Activated naive CD4-positive, alpha-beta T cell treated with anti-CD3 and anti-CD28 coated beads, Interleukin-2, amount 50 U/mL, for 72 hours (primary cell): ENCODE measurements at places on chromosomes 7 and 10.
A peak's percentile ranks its signal among the peaks of the same experiment; 100 is the strongest.

- no peak for DNase-seq
These were observed 3.8 kb upstream of the KAT6B start for GRCh38 chr10:74822521-74823089.

- peak; percentile 30 for DNase-seq
These were observed 7.3 kb downstream of the PGAM2 start for GRCh38 chr7:44057849-44058758.

GRCh38 chr10:106740-107139 lies 28.5 kb upstream of the ZMYND11 start:
- DNase-seq = peak; percentile 25

DNA sequence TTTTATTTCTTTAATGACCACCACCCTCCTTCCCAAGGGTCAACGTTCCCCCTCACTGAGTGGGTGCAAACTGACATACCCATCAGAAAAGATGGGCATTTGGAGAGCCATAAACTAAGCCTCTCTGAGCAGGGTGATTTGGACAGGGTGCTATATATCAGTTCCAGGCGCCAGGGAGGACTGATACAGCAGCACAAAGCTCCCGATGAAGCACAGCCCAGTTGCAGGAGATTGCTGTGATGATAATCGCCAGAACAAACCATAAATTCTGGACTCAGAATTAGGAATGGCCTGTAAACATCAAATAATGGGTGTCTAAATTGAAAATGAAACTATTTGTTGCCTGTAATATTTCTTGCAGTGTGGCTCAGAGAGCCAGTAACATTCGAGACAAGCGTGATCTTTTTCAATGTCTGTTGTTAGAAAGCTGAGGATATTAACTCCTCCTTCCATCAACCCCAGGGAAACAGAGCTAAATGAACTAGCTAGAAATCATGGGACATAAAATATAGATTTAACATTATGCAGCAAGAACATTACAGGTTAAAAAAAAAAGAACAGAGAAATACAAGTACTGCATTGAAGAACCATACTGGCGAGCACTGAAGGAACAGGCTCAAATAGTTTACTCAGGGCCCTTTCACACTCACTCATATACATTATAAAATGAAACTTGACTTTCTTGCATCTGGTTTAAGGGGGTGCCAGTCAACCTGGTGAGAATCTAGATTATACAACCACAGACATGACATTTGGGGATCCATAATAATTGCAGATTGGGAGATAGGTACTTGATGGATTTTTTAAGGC lies 137.5 kb upstream of the LRRTM3 start:
- DNase-seq = no peak

- DNase-seq = no peak
These were observed 62.9 kb downstream of the SCRN1 start for GRCh38 chr7:29926741-29927140.

DNA sequence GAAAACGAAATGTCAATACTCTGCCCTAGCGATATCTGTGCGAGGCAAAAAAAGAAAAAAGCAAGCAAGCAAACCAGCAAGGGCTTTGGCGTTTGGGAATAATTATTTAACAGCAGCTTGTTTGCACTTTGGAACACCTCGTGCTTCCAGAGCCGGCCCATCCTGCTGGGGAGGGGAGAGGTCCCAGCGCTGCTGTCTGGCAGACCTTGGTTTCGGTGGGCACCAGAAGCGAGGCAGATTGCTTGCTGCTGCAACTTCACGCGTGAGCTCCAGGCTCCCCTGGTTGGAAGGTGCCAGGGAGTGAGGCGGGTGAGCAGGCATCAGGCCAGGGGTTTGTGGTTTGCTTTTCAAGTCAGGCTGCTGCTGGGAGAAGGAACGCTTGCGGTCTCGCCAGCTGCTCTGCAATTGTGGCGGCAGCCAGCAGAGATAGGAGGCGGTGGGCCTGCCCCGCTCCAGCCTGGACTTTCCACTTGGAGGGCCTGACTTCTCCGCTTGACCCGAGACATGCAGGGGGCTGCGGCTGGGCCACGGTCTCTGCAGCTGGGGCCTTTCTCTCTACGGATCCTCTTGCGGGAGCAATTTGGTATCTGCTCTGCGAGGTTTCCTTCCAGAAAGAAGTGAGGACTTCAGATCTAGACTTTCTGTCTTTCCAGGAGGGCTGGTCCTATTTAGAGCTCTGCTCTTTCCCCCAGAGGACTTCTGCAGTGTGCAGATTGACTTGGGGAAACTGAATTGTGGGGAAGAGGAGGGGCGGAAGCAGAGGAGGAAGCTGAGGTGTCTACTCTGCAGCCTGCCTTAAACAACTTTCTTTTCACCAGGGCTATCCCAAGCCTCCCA lies 131.4 kb downstream of the PRPF18 start:
- peak; percentile 26 for DNase-seq

GRCh38 chr7:105094966-105095365 lies 81.0 kb downstream of the KMT2E start:
- DNase-seq = no peak

DNA sequence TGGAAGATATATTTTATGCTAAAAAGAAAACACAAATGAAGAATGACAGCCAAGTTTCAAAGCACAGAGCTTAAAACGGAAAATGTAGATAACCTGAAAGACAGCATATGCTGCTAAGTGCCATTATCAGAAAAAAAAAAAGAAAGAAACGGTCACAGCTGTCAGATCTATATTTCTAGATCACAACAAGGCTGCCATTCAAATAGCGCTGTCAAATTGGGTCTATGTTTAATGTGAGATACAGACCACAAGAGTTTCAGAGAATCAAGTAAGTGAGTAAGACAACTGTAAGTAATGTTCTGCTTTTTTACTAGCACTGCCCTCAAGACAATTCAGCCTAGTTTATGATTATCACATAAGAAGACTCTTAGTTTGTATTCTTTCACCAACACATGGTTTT lies 66.1 kb upstream of the RNF148 start:
- DNase-seq = no peak

DNA sequence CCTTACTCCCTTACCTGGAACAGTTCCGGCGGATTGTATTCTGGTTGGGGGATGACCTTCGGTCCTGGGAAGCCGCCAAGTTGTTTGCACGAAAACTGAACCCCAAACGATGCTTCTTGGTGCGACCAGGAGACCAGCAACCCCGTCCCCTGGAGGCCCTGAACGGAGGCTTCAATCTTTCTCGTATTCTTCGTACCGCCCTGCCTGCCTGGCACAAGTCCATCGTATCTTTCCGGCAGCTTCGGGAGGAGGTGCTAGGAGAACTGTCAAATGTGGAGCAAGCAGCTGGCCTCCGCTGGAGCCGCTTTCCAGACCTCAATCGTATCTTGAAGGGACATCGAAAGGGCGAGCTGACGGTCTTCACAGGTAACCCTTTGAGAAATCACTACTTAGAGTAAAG lies 1.7 kb downstream of the TWNK start:
- DNase-seq = no peak

- no peak for DNase-seq
These were observed 194.0 kb downstream of the AHR start for GRCh38 chr7:17492437-17492836.

- DNase-seq = no peak
These were observed 104.7 kb downstream of the GFRA1 start for GRCh38 chr10:116168329-116168728.

GRCh38 chr10:87617503-87617902 lies 42.2 kb upstream of the PAPSS2 start:
- DNase-seq = no peak

DNA sequence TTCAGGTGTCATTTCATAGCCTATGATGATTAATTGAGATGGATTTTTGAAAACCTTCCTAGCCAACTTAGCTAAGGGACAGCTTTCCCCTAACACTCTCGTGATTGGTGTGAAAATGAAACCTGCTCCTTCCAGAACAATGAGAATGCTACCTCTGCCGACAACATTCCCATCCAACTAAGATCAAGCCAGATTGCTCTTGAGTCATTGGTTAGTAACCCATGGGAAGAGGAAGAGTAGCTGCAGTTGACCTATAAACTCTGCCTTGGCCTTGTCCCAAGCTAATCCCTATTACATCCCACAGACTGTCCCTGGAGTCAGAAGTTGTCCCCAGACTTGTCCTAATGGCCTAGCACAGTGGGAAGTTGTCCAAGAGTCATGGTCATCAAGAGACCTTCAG lies 80.5 kb upstream of the SVIL start:
- no peak for DNase-seq

DNA sequence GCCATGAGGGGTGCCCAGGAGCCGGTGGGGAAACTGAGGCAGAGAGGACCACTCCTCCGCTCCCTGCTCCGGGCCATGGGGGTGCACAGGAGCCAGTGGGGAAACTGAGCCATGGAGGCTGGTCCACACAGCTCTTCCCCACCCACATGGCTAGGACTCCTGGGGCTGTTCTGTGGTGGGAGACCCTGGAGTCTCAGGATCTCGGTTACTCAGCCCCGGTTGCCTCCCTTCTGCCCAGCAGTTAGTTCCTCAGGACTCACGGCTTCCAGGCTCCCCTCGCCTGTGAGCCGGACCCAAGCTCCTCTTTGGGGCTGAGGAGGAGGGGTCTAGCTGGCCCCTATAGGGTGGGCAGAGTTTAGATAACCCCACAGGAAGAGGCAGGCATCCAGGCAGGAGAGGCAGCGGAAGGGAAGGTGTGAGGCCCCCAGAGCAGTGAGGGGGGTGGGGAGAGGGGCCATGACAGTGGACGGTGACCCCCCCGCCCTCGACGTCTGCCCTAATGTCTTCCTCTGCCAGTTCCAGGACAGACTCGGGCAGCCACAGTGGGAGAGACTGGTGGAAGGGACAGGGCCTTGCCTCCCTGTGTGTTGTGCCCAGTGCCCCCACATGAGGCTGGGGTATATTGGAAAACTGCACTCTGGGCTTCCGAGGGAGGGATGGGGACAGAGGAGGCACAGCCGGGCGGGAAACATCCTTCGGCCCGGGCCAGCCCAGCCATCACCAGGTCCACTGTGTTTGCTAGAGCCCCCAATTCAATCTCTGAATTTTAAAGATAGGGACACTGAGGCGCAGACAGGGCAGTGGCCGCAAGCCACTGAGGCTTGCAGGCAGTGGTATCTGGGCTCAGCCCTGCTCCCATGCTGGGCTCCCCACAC lies 4.3 kb downstream of the ELFN1 start:
- DNase-seq = no peak

DNA sequence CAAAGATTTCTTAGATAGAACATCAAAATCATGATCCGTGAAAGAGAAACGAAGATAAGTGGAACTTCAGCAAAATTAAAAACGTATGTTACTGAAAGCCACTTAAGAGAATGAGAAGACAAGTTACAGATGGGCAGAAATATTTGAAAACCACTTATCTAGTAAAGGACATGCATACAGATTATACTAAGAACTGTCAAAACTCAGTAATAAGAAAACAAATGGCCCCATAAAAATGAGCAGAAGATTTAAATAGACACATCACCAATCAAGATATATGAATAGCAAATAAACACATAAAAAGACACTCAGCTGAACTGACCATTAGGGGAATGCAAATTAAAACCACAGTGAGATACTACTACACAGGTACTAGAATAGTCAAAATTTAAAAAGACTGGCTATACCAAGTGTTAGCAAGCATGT lies 343.7 kb downstream of the PTEN start:
- no peak for DNase-seq

GRCh38 chr7:64551375-64552142 lies 11.3 kb downstream of the ZNF680 start:
- DNase-seq = no peak

GRCh38 chr7:134919240-134919641 lies 67.1 kb upstream of the AGBL3 start:
- no peak for DNase-seq

GRCh38 chr10:128031216-128031615 lies 95.0 kb downstream of the MKI67 start:
- DNase-seq = no peak

DNA sequence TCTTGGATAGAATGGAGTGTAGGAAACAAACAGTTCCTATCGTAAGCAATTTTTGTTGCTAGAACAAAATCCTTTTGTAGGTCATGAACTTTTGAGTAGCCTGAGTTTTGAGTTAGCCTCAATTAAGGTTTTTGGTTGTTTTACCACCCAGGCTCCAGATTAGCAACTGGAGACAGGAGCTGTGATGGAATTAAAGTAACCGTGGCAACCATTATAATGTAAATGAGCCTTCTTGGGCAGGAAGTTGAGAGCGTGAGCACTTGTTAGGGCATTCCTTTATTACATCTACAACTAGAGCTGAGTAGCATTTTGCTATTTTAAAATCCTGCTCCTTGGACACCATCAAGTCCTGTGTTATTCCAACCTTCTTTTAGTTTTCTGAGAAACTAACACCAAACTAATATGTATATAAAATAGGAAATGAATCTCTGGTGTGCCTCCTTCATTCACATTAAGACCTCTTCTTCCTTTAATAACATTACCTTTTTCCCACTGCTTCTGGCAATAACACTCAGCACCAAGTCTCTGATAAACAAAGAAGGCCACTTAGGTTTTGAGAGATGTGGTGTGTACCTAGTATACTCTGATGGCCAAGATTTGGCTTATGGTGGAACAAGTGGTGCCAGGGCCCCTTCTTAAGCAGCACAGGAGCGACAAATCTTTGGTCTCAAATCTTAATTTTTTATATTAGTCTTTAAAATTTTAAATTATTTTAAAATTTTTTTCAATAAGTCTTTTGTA lies 34.0 kb downstream of the AHCYL2 start:
- DNase-seq = no peak

DNA sequence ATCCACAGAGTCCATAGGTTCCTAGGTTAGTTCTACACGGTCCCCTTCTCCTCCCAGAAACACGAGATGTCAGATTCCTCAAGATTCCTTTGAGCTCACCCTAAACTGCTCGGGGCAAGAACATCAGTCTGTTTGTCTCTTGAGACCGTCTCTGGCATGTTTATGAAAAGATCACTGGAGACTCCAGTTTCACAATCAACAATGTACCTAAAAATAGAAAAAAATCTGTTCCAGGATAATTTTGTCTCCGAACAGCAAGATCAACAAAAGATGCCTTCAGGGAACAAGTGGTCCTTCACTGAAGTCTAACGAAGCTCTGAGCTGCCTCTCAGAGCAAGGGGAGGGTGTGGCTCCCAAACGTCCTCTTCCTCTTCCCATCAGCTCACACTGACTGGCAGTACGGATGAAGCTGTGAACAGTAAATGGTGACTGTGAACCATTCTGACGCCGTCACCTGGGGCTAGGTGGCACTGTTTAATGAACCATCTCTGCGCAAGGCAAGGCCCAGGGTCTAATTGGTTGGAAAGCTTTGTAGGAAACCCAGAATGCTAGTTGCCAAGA lies 156.2 kb upstream of the LYZL1 start:
- no peak for DNase-seq

- no peak for DNase-seq
These were observed 282.1 kb downstream of the ZEB1 start for GRCh38 chr10:31601136-31601535.
